ENCODE measurements at places on chromosomes 1 and 21. TPM values are rescaled to one million over a fixed set of nuclear protein-coding genes. Genes with fewer than 3 reads are reported as not detected.

Gene TENT5C
- 23.1 TPM for total RNA-seq

Gene LORICRIN
- total RNA-seq = 0.45 TPM

- peaks cover 20% of the 10 kb centered on the region for H3K4me1 ChIP-seq
- H3K27me3 ChIP-seq = no peaks in the 10 kb centered on the region
- no peak overlapping the region for H3K4me3 ChIP-seq
- H3K27ac ChIP-seq = no peak overlapping the region
- no peaks in the 10 kb centered on the region for H3K36me3 ChIP-seq
- DNase-seq = no peak
Observed at GRCh38 chr1:235072096-235072495, 56.5 kb downstream of the TOMM20 start.

DNA sequence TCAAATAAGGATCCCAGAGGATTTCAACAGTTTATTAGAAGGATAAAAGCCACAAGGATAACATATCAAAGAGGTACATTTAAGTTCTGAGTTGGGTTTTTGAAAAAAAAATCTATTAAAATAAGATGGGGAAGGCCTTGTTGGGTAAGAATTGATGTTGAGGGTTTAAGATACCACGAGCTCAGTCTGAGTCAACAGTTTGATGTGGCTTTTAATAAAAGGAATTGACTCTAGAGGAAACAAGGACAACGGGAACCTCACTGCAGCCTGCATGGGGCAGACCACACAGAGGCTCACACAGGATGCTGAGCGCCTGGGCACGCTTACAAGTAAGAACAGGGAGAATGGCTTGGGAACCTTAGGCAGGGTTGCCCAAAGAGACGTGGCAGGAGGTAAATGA is 107.5 kb downstream of the TIAM1 start:
- no peaks in the 10 kb centered on the region for H3K36me3 ChIP-seq
- no peak overlapping the region for H3K4me3 ChIP-seq
- no peak overlapping the region for H3K27ac ChIP-seq
- H3K27me3 ChIP-seq = no peaks in the 10 kb centered on the region

DNA sequence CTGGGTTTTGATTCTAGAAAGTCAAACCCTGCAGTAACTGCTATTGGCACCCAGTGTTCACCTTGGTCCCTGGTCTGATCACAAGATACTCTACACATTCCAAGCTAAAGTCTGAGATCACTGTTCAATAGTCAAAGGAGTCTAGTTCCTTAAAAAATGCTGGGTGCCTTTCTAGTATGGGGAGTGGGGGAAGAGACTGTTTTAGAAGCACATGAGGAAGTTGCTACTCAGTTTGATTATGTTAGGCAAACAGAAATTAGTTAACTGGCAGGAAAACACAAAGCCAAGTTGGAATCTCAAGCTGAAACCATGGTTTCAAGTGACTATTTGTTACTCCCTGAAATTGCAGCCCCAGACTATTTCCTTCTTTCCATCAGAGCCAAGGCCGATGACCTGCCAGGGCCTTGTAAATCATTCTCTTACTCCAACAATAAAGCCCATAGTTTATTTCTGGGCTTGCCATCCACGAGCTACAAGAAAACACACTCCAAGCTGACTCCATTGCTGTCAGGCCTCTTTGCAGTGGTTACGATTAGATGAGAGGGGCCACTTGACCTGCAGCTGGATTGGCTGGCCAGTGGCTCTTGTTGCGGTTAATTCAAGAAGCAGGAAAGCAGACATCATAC is 21.1 kb upstream of the VTCN1 start:
- peak; percentile 36 for DNase-seq
- no peaks in the 10 kb centered on the region for H3K36me3 ChIP-seq
- no peak overlapping the region for H3K4me3 ChIP-seq

DNA sequence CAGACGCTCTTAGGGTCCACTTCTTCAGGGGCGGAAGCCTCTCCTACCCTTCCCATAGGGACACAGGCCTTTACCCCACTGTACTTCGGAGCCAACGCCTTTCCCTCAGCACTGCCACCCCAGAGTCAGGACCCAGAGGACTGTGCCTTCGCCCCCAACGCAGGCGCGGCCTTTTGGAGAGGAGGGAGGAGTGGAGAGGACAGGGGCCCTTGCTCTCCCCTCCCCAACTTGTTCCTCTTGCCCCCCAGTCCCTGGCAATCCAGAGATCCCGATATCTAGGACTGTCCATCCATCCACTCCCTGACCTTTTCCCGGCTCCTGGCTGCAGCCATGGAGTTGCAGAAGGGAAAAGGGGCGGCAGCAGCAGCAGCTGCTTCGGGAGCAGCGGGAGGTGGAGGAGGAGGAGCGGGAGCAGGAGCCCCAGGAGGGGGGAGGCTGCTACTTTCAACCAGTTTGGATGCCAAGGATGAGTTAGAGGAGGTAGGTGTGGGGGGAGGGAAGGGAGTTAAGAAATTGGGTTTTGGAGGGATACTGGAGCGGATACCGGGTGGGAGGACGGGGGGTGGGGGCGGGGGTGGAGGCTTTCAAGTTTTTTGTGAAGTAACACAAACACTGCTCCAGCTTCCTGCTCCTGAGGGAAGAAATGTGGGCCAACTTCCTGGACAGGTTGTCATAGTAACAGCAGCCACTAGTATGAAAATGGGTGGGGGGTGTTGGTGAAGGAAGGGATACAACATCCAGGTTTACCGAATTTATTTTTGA is 636 bp downstream of the INTS3 start:
- peak; percentile 17 for DNase-seq
- peak overlapping the region; percentile 91 for H3K4me3 ChIP-seq
- no peaks in the 10 kb centered on the region for H3K27me3 ChIP-seq
- peaks cover 9% of the 10 kb centered on the region for H3K4me1 ChIP-seq
- H3K27ac ChIP-seq = peak overlapping the region; percentile 91

DNA sequence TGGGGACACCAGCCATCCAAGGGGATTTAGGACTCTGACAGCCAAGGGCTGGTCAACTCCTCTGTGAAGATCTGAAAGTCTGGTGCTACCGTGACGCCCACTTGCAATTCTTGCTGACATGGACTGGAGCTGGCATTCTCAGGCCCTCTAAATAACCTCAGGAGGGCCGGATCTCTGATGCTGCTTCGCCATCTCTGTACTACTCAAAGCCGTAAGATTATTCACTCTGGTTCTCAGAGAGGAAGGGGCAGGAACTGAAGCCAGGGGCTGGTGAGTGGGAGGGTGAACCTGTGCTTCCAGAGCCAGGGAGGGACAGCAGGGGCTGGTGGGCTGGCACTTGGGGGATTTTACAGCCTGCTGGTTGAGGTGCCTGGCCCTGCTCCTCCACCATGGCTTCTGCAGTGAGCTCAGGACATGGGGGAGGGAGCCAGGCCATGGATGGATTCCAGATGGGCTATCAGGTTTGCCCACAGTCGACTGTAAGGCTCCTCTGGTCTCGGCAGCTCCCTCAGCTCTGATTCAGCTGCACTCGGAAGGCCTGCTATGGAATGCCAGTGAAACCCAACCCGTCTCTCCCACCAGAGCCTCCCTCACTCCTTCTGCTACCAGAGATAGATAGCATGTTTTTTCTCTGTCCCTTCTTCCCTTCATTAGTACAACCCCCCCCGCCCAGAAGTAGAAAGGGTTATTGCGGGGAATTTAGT is 84.5 kb downstream of the PLXNA2 start:
- H3K36me3 ChIP-seq = no peaks in the 10 kb centered on the region
- no peak for DNase-seq
- no peak overlapping the region for H3K4me3 ChIP-seq
- peak overlapping the region; percentile 49 for H3K27ac ChIP-seq

Gene IL10
- total RNA-seq = not detected
